ENCODE measurements at places on chromosomes 2 and 18.

- DNase-seq = no peak
These were observed 32.2 kb downstream of the ZAP70 start for GRCh38 chr2:97745474-97746174.

GRCh38 chr18:63148449-63149301, 170.9 kb downstream of the BCL2 start:
- no peak for DNase-seq

DNA sequence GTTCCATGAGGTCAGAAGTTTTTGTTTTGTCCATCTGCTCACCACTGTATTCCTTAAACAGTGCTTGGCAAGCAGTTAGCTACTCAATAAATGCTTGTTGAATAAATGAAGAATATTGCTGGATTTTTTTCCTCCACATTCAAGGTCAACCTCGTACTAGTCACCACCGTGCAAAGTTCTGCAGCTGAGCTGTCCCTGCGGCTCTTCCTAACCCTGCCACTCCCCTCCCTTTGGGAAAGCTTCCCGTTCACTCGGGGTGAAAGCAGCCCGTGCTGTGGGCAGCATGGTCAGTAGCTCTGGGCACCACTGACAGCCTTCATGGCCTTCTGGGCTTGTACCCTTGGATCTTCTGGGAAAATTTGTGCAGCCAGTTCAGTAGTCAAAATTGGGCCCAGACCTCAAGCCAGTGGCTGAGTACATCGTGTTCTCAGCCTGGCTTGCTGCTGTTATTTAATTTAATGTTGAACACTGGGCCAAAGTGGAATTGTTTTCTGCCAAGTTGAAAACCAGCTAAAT, 469.3 kb upstream of the RAB12 start:
- DNase-seq = no peak

GRCh38 chr18:76847916-76848315, 25.6 kb downstream of the ZNF236 start:
- no peak for DNase-seq

DNA sequence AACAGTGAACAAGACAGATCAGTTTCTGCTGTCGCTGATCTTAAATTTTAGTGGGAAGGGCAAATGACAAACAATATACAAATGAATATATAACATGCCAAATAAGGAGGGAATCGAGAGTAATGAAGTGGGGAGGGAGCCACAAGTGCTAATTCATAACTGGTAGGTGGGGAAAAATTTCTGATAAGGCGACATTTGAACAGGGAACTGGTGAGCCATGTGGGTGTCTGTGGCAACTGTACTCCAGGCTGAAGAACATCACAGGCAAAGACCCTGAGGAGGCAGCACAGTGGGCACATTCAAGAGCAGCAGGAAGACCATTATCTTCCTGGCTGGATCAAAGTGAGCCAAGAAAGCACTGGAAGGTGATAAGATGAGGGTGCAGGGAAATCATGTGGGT, 51.6 kb upstream of the CD28 start:
- DNase-seq = no peak
